ENCODE measurements at places on chromosomes 11 and 22. TPM values are rescaled to one million over a fixed set of nuclear protein-coding genes. Genes with fewer than 3 reads are reported as not detected.

The CCDC73 gene
- not detected for total RNA-seq

The ASPHD2 gene
- total RNA-seq = 12.2 TPM

The MRGPRF gene
- total RNA-seq = not detected

The KRTAP5-9 gene
- not detected for total RNA-seq

The CDC42BPG gene
- 0.31 TPM for total RNA-seq

The OR56B4 gene
- not detected for total RNA-seq

The SCO2 gene
- 1.3 TPM for total RNA-seq

The SNAP29 gene
- total RNA-seq = 10.3 TPM

The YWHAH gene
- total RNA-seq = 209 TPM

The CFAP300 gene
- total RNA-seq = 2.5 TPM

The OR56A1 gene
- total RNA-seq = 0.31 TPM

The APOA4 gene
- not detected for total RNA-seq

The BRSK2 gene
- 54.5 TPM for total RNA-seq

The P2RX6 gene
- 0.31 TPM for total RNA-seq

The FZD4 gene
- total RNA-seq = 29.1 TPM

The LINC01488 gene
- not detected for total RNA-seq

The PGM2L1 gene
- 133 TPM for total RNA-seq

The CALCA gene
- total RNA-seq = not detected

The FGF19 gene
- not detected for total RNA-seq

The PARVA gene
- total RNA-seq = 5.0 TPM

The OR51I1 gene
- 2.5 TPM for total RNA-seq

The DERL3 gene
- 2.2 TPM for total RNA-seq

The APOA5 gene
- not detected for total RNA-seq

All from parietal lobe (tissue), 2 donors.